ENCODE measurements at places on chromosomes 16 and 17.

DNA sequence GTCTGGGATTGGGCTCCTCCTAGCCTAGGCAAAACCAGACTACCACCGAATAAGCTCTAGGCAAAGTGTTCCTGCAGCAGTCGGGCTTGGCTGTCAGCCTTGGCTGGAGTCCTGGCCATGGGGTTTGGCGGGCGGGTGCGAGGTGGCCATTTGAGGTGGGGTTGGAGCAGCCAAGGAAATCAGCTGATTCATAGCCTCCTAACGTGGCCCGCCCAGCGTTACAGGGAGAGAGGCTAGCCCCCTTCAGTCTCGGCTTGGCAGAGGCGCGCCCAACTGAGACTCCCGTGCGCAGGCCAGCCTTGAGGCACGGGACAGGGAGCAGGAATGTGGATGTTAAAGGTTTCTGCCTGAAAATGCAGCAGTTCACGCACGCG lies 1.9 kb downstream of the PMP22 start:
- DNase-seq = no peak

DNA sequence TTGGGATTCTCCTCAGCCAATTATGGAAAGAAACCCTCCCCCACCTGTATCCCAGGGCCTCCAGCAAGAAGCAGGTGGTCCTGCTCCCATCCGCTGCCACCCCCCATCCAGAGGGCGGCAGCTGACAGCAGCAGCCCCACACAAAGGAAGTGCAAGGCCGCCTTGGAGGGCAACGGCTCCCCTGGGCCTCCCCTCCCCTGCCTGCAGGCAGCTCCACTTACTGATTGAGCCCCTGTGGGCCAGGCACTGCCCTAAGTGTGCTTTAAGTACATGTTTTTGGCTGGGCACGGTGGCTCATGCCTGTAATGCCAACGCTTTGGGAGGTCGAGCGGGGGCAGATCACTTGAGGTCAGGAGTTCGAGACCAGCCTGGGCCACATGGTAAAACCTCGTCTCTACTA lies 257.6 kb downstream of the PARN start:
- DNase-seq = no peak

DNA sequence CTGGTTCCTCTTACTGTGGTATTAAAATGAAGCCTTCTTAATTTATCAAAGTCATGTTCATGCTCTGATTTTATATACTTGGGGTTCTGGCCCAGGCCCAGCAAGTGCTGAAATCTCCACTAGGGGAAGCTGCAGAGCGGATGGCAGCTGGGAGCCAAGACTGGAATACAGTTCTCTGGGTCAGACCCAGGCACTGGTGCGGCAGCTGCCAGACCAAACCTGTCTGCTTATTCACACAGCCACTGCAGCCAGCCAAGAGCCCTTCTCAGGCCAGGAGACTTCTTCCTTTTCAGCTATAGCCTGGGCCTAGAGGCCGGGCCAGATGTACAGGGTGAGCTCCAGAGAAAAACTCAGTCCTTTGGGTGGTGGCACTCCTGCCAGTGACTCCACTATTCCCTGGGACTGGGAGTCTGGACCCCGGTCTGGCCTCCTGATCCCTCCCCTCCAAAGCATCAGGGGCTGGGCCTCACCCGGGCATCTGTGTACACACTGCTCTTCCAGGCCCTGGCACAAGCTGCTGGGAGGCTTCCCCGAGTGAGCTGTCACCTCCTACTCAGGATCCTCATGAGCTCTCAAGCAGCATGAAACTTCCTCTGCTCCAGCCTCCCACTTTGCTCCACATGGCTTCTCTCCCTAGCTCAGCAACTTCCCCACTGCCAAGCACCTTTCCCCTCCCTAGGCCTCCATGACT lies 24.4 kb downstream of the ATP6V0D1 start:
- DNase-seq = no peak

DNA sequence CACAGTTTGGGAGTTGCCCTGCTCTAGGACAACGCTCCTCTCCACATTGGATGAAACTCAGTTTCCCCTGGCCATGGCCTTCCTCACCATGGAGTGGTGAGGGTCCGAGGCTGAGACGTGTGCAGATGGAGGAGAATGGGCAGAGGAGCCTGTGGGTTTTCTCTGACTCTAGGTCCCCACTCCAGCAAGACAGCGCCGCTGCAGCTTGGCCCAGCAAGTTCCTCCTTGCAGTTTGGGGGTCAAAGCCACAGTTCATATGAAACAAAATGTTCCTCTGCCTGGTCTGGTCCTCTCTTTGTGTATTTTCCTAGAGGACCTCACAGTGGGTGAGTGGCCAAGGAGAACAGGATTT lies 2.3 kb downstream of the C16orf54 start:
- DNase-seq = no peak

GRCh38 chr17:34076743-34077631 lies 178.1 kb upstream of the CCL2 start:
- no peak for DNase-seq

DNA sequence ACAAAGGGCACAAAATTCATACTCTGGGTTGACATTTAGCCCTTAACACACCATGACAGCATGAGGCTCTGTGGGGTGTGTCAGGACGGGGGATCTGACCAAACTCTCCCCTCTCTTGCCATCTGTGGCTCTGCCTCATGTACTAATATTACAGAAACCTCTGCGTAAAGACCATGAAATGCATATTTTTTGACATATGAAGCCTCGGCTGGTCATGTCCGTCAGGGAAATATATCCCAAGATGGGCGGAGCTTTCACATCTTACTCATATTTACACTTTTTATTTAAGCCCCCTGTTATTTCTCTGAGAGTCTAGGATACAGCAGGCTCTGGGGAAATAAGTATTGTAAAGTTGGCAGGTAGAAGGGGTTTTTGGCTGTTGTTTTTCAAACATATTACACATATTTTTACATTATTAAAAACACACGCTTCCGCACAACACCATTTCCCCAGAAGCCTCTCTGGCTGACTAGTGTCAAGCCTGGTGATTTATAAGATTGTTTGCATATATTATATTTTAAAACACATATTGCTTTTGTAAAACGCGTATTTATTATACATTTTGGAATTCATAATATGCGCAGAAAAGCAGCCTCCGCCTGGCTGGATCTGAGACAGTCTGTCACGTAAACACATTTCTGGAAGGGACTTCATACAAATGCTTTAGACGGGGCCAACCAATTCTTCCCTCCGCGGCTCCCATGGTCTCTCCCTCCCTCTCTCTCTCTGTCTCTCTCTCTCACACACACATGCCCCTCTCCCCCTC lies 237.7 kb upstream of the ZFHX3 start:
- no peak for DNase-seq

DNA sequence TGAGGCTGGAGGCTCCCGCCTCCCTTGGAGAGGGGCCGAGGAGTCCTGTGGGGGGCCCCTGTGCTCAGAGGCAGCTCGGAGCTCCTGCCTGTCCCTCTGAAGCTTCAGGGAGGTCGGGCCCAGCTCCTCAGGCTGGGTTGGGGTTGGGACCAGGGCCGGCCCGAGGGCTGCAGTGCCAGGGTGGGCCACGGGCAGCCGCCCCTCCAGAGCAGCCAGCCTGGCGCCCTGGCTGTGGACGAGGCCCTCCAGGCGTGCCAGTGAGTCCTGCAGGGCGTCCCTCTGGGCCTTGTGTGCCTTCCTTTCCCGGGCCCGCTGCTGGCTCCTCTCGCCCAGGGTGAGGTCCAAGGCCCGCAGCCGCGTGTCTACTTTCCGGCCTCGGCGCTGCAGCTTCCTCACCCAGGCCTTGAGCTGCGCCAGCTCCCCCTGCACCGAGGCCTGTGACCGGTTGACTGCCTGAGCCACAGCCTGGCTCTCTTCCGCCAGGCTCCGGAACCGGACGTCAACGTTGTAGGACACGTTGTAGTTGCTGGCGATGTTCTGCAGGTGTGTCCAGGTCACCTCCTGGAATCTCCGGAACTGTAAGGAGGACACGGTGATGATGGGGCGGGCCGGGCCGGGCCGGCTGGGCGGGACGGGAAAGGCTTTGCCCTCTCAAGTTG lies 1.2 kb downstream of the PTX4 start:
- no peak for DNase-seq

GRCh38 chr16:55274391-55274790 lies 49.6 kb upstream of the IRX6 start:
- DNase-seq = no peak

GRCh38 chr16:70738083-70738977 lies 52.5 kb upstream of the MTSS2 start:
- no peak for DNase-seq

GRCh38 chr16:11084484-11084875 lies 140.1 kb downstream of the CLEC16A start:
- no peak for DNase-seq

DNA sequence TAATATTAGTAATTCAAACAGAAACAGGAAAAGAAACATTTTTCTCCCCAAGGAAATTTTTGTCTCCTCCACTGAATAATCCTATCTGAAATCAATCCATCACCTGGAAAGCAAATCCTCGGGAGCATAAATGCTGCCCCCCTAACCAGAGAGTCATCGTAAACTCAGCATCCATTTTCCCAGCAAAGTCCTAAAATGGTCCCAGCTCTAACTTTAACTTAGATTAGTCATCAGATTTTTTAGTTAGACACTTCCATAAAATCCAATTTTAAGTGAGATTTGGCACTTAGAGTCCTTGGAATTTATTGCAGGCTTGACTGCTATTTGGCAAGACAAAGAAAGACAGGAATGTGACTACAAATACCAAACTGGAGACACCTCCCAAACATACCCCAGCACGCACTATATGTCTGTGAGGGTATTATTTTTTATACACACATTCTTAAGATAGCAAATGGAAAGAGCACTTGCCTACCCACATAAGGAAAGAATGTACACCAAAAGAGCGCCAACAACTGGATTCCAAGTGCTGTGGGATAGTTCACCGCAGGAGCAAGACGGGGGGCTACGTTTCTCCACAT lies 15.4 kb downstream of the SCO1 start:
- DNase-seq = no peak

Measured in activated T-helper 1 cell treated with anti-CD3 and anti-CD28 coated beads, Interleukin-12 subunit alpha, Interleukin-12 subunit beta, Interleukin-2, Interleukin-4 antibody, amounts not matched to agents 30 ng/mL and 10 ng/mL and 1 ng/mL, durations not matched to agents 14 hours and 24 hours and 36 hours (primary cell).